Tongue (tissue), 3 donors: ENCODE measurements at places on chromosomes 6 and 20. TPM values are rescaled to one million over a fixed set of nuclear protein-coding genes. Genes with fewer than 3 reads are reported as not detected.

The SLC22A3 gene
- total RNA-seq, result 41.6 TPM

The ADAM33 gene
- 52.6 TPM for total RNA-seq

The RAET1E gene
- total RNA-seq, result 8.8 TPM

The DDAH2 gene
- 114 TPM for total RNA-seq

The ZNFX1 gene
- total RNA-seq, result 19.3 TPM

The BMP2 gene
- total RNA-seq, result 11.8 TPM

The PNLDC1 gene
- 0.82 TPM for total RNA-seq

The SSTR4 gene
- not detected for total RNA-seq

The IL17A gene
- not detected for total RNA-seq

The GNAS-AS1 gene
- 2.5 TPM for total RNA-seq

The PACSIN1 gene
- total RNA-seq, result 0.10 TPM

The VGLL2 gene
- total RNA-seq, result 18.4 TPM
